CD4-positive, alpha-beta memory T cell (primary cell): ENCODE measurements at places on chromosomes 2 and 18. TPM values are rescaled to one million over a fixed set of nuclear protein-coding genes. Genes with fewer than 3 reads are reported as not detected.

IMP4 gene
- 73.9 TPM for total RNA-seq

RBBP8 gene
- 1.4 TPM for total RNA-seq

SLC11A1 gene
- 1.3 TPM for total RNA-seq

SIX3 gene
- total RNA-seq: not detected

UBE2F gene
- total RNA-seq: 35.7 TPM

FBLN7 gene
- total RNA-seq: 37.0 TPM
